ENCODE measurements at places on chromosomes 16 and 17. TPM values are rescaled to one million over a fixed set of nuclear protein-coding genes. Genes with fewer than 3 reads are reported as not detected.

The ERN2 gene
- total RNA-seq, result not detected

The NPIPB2 gene
- total RNA-seq, result 2.5 TPM

The HBA1 gene
- total RNA-seq, result 1.6 TPM

The CCDC43 gene
- total RNA-seq, result 38.9 TPM

The MMP2 gene
- 13.1 TPM for total RNA-seq

The CENPN gene
- 64.0 TPM for total RNA-seq

The HIC1 gene
- 2.0 TPM for total RNA-seq

The MT4 gene
- not detected for total RNA-seq

The TRIM37 gene
- 21.9 TPM for total RNA-seq

The SYCE1L gene
- total RNA-seq, result 2.5 TPM

The CMTM2 gene
- not detected for total RNA-seq

The PSMD3 gene
- 169 TPM for total RNA-seq

The G6PC1 gene
- not detected for total RNA-seq

The HID1 gene
- total RNA-seq, result 15.7 TPM

The DDX19B gene
- 34.1 TPM for total RNA-seq

The KCTD2 gene
- 35.5 TPM for total RNA-seq

The PRR35 gene
- 0.16 TPM for total RNA-seq

The UBFD1 gene
- 46.6 TPM for total RNA-seq
